CD4-positive, alpha-beta T cell treated with Interleukin-21 for 1 hour (primary cell): ENCODE measurements at places on chromosomes 11 and 22.

- DNase-seq, result no peak
These were observed 8.5 kb downstream of the C22orf31 start for GRCh38 chr22:29053048-29053702.

GRCh38 chr22:28948424-28948823 lies 65.1 kb downstream of the ZNRF3 start:
- DNase-seq, result no peak

- no peak for DNase-seq
These were observed 243.3 kb upstream of the B3GAT1 start for GRCh38 chr11:134655189-134655989.

- no peak for DNase-seq
These were observed 21.4 kb downstream of the CREB3L1 start for GRCh38 chr11:46298699-46299433.

DNA sequence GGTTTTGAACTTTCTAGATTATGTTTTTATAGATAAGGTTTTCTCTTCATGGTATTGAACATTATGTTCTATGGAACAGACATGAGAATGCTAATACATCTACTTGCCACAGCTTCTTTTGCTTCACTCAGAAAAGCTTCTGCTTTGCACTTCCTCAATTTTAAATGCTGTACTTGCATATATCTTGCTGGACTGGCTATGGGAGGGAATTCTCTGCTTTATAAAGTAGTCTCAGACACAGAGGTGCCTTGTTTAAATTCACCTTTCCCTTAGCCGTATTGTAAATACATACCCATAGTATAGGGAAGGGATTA lies 173.9 kb downstream of the DDX10 start:
- DNase-seq, result no peak

GRCh38 chr11:70207531-70208131 lies 4.5 kb downstream of the FADD start:
- DNase-seq, result no peak

- no peak for DNase-seq
These were observed 54.8 kb downstream of the NAT10 start for GRCh38 chr11:34160049-34160721.

DNA sequence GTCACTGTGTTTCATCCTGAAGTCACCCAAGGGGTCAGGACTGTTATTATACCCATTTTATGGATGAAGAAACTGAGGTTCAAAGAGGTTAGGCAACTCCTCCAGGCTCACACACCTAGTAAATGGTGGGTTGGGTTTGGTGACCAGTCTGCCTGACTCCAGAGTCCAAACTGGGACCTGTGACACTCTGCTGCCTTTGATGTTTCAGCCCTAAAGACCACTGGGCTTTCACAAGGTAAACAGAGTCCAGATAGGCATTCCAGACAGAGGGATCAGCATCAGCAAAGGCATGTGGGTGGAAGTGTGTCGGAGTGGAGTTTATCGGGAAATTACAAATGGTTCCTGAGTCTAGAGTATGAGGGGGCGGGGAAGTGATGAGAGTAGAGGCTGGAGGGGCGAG lies 38.5 kb downstream of the MICAL2 start:
- no peak for DNase-seq

GRCh38 chr22:30167734-30168133 lies 78.8 kb downstream of the LIF start:
- DNase-seq, result no peak

GRCh38 chr22:26199665-26200064 lies 30.4 kb downstream of the SEZ6L start:
- DNase-seq, result no peak

DNA sequence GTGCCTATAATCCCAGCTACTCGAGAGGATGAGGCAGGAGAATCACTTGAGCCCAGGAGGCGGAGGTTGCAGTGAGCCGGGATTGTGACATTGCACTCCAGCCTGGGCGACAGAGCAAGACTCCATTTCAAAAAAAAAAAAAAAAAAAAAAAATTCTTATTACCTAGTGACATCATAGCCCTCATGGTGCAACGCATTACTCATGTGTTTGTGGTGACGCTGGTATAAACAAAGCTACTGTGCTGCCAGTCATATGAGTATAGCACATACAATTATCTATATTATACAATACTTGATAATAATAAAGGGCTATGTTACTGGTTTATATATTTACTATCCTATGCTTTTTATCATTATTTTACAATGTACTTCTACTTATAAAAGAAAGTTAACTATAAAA lies 41.2 kb downstream of the OR2AT4 start:
- no peak for DNase-seq

GRCh38 chr22:49777569-49778249 lies 50.0 kb downstream of the BRD1 start:
- DNase-seq, result no peak

GRCh38 chr11:86632499-86633269 lies 39.7 kb downstream of the ME3 start:
- DNase-seq, result no peak

DNA sequence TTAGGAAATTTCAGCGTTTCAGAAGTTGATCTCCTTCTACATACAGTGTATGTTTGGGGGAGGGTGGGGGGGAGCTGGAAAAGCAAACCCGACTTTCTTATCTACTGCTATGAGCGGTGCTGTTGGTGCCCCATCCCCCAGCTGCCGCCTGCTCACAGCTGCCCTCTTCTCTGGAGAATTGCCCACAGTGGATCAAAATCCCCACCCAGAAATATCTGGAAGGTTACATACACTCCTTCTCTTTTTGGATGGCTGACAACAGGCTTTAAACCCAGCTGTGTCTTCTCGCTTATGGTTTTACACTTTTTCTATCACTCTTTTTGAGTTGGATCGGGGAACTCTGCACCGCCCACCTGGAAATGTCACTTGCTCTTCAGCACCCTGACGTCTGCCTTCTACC lies 56.4 kb downstream of the DHCR7 start:
- DNase-seq, result no peak

GRCh38 chr11:120403966-120404365 lies 67.8 kb downstream of the ARHGEF12 start:
- DNase-seq, result no peak

DNA sequence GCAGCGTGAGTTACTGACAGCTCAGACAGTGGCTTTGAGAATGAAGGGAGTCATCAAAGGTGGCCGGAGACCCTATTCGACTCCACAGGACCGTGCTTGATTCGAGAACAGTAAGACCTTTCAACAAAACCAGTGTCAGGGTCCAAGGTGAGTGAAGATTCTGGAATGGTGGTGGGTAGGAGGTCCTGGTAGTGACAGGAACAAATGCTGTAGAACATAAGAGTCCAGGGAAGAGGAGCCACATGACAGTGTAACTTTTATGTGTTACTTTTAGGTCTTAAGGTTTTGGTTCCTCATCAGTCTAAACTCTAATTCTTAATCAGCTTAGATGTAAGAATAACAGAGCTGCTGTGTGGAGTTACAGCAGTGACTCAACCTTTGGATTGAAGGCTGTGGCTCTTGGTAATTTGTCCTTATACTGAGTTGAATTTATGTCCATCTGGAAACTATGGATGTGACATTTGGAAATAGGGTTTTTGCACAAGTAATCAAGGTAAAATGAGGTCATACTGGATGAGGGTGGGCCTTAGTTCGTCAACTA lies 1.8 kb downstream of the TBC1D22A start:
- no peak for DNase-seq

- DNase-seq, result no peak
These were observed 12.5 kb upstream of the MICALL1 start for GRCh38 chr22:37893583-37893983.

- no peak for DNase-seq
These were observed 29.2 kb downstream of the SGSM3 start for GRCh38 chr22:40399621-40400020.

GRCh38 chr11:131691181-131692041 lies 321.0 kb downstream of the NTM start:
- DNase-seq, result no peak

DNA sequence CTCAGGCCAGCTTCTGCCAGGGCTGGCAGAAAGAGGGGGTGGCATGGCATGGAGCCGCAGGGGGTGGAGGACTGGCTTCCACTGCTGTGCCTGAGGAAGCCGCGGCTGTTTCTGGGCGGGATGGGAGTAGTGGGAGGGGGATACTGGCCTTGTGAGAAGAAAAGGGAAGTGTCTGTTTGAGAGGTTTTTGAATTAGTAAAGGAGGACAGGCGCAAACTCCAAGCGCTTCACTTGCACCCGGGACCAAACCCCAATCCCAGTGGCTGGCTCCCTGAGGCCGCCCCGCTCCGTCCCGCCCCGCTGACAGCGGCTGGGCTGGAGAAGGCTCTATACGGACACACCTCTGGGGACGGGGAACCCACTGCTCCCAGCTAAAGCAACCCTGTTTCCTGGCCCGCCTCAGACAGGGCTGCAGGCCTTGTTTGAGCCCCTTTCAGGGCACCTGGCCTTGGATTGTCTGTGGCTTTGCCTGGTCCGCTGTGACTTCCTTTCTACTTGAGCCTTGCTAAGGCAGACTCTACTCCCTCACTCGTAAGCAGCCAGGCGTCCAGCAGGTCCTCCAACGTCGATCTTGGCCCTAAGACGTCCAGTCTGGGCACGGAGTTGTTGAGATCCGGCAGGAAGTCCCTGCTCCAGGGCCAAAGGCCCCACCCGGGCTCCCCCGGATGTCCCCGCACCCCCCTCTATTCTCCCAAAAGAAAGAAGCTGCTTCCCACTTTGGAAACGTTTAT lies 2.2 kb downstream of the APOA1 start:
- no peak for DNase-seq

GRCh38 chr11:16783321-16783801 lies 44.9 kb downstream of the C11orf58 start:
- no peak for DNase-seq

GRCh38 chr11:117633976-117634755 lies 162.8 kb downstream of the DSCAML1 start:
- no peak for DNase-seq

DNA sequence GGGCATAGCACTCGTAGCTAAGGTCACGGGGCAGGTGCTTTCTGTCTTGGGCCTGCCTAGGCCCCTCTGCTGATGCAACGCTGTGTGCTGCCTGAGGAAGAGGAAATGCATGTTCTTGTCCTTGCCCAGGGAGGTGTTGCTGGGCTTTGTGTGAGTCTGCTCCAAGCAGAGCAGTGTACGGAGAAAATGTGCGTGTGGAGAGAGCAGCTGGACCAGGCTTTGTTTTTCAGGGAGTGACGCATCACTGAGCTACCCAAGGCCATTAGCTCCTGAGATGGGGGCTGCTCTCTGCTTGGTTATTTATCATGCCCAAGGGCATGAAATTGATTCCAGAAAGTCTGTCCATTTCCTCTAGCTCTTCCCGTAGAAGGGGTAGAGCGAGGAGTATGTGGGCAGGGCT lies 82.9 kb upstream of the THY1 start:
- DNase-seq, result no peak

DNA sequence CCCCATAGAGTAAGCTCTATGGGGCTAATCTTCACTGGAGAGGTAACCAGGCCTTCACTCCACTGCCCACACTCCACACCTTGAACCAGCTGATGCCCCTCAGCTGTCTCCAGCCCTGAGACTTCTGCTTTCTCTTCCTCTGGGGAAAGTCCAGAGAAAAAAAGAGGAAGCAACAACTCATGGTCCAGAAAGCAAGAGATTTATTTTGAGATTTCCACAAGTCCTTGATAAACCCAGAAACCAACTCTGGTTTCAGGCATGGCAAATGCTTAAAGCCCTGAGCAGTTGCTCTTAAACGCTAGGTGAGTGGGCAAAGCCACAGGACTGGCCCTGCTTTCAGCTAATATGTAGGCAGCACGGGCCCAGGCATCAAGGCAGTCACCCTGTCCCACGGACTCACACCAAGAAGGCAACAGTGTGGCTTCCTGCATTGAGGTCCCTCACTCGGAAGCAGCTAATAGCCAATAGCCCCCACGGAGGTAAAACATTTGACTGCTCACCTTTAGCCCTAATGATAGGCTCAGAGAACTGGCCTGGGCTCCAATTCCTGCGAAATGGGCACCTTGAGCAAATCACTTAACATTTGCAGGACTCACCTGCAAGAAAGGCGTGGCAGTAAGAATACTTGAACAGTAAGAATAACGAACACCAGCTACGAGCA lies 4.3 kb downstream of the CYB561A3 start:
- DNase-seq, result peak; percentile 14

DNA sequence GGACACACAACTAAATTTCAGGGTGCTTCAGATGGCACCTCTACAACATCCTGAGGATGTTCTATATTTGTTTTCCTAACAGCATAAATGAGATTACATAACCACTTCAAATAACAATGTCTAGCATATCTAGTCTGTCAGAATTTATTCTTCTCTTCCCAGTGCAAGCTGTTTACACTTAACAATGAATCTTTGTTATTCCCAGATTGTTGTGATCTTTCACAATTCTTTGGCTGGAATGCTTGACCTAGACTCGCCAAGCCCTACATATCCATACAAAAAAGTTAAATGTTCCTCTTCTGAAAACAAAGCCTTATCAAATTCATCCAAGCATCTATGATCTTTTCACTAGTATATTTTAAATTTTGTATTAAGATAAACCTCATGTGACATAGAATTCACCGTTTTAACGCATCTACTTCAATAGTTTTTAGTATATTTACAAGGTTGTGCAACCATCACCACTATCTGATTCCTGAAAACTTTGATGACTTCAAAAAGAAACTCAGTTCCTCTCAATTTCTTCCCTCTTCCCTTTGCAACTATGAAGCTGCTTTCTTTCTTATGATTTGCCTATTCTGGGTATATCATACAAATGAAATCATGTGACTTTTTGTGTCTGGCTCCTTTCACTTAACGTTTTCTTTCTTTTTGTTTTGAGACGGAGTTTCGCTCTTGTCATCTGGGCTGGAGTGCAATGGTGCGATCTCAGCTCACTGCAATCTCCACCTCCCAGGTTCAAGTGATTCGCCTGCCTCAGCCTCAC lies 61.7 kb upstream of the CHRNA10 start:
- DNase-seq, result no peak

DNA sequence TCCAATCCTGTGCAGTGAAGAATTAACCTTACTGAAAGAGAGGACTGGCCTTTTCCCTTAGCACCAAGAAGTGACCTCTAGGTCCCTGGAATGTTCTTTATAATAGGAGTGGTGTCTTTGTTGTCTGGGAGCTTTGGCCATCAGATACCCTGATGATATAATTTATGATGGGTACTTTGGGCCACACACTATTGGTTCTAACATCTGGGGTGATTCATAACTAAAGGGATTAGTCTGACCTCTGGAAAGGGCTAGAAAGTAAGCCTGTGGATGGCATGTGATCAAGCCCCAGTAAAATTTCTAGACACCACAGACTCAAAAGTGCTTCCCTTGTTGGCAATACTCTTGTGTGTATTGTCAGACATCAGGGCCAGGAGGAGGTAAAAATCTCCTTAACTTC lies 891.2 kb downstream of the KCNA4 start:
- DNase-seq, result no peak

- no peak for DNase-seq
These were observed 82.6 kb downstream of the CEP164 start for GRCh38 chr11:117410238-117410637.

- no peak for DNase-seq
These were observed 142.4 kb upstream of the NARS2 start for GRCh38 chr11:78717041-78717440.
